AG09319 (cell line): ENCODE measurements at places on chromosomes 12 and 14.

DNA sequence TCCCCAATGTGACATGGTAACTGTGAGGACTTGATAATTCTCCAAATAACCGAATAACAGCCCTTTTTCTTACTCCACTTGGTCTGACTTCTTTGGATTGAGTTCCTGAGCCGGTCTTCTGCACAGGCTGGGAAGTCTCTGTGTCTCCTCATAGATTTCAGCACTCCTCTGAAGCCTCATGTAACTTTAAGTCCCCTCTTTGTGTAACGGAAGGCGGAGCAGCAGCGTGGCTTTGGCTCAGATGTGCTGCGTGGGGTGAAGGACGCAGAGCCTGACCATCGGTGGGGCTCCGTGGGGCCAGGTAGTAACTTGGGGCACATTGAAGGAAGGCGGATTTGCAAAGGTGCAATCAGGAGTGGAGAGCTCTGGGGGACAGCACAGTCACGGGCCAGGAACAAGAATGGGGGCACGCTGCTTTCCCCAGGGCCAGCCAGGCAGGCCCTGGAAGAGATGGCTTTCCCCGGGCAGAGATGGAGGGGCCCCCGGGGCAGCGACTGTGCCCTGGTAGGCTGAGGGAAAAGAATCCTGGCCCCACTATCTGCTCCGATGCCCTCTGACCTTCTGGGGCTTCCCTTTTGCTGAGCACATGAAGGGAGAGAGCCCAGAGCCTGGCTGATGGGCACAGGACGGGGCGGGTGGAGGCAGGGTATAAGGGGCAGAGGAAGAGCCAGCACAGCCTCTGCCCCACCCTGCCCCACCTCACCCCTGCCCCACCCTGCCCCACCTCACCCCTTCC, 56.9 kb downstream of the ADGRD1 start:
- DNase-seq = no peak

GRCh38 chr14:95146079-95146771, 11.1 kb downstream of the DICER1 start:
- DNase-seq = no peak

DNA sequence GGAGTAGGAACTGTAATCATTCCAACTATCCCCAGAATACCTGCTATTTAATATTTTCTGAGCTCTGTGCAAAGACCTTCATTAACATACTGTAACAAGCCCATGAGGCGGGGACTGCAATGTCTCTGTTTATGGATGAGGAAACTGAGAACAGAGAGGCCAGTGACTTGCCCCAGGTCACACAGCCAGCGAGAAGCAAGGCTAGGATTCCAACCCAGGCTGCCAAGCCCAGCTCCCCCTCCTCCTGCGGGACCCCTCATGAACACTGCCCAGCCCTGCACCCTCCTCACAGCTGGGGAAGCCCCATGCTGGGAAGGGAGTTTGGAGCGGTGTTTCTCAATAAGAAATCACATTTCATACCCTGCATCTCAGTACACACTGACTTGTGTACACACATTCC, 10.9 kb downstream of the HVCN1 start:
- DNase-seq = no peak

GRCh38 chr14:57464008-57464730, 29.5 kb downstream of the CCDC198 start:
- DNase-seq = no peak

DNA sequence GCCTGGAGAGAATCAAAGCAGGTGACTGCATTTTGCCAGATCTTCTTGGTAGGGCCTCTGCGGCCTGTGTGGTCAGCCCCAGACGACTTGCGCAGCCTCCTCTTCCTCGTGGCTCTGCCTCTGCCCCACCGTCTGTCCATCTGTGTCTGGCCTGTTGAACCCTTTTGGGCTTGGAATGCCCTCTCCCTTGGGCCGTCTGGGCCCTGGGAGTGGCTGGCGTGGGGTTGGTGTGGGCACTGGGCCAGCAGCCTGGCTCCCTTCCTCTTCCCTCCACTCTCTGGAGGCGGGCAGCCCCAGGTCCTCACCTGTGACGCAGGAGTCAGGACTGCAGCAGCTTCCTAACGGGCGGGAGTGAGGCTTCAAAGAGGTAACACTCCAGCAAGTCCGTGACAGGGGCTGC, 9.7 kb upstream of the CCDC197 start:
- no peak for DNase-seq

DNA sequence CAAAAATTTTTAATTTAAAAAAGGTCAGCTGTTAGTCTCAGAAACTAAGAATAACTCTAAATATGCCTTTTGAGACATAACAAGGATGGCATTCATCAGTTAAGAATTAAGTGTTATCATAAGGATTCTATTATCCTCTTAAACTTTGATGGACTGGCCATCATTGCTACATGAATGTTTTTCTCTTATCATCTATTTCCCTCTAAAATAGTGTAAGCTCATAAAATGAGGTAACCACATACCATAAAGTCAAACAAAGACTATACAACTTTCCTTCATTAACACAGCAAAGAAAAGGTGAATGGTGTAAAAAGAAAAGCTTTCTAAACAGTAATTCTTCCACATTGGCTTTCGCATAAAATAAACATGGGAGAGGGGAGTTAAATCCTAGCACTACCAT, 41.1 kb downstream of the TMTC1 start:
- DNase-seq = no peak

DNA sequence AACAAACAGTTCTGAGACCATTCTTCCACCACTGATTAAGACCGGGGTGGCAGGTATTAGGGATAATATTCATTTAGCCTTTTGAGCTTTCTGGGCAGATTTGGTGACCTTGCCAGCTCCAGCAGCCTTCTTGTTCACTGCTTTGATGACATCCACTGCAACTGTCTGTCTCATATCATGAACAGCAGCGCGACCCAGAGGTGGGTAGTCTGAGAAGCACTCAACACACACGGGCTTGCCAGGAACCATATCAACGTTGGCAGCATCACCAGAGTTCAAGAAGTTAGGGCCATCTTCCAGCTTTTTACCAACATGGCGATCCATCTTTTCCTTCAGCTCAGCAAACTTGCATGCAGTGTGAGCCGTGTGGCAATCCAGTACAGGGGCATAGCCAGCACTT, 16.9 kb downstream of the AEBP2 start:
- DNase-seq = no peak

- no peak for DNase-seq
Observed at GRCh38 chr12:130916241-130916911, 37.3 kb upstream of the ADGRD1 start.

DNA sequence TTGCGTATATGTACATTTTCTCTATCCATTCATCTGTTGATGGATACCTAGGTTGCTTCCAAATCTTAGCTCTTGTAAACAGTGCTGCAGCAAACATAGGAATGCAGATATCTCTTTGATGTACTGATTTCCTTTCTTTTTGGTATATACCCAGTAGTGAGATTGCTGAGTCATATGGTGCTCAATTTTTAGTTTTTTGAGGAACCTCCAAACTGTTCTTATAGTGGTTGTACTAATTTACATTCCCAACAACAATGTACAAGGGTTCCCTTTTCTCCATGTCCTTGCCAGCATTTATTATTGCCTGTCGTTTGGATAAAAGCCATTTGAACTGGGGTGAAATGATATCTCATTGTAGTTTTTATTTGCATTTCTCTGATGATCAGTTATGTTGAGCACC, 44.3 kb downstream of the PELI2 start:
- DNase-seq = no peak

- no peak for DNase-seq
Observed at GRCh38 chr12:25550186-25550585, 2.9 kb downstream of the LMNTD1 start.

GRCh38 chr12:52659951-52660350, 7.9 kb upstream of the KRT2 start:
- no peak for DNase-seq

DNA sequence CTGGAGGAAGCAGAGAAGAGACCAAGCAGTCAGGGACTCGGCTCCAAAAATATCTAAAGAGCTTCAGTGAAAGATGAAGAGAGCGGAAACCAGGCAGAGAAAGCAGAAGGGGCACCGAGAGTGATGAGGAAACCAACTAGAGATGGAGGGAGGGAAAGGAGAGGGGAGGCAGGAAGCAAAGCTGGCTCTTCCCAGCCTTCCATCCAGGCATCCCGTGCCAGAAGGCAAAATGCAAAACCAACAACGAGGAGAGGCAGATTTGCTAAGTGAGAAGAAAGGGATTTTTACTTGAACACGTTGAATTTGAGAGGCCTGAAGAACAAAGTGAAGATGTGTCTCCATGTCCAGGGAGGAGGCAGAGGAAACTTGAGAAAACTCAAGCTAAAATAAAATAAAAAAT, 90.1 kb downstream of the NUAK1 start:
- DNase-seq = no peak

DNA sequence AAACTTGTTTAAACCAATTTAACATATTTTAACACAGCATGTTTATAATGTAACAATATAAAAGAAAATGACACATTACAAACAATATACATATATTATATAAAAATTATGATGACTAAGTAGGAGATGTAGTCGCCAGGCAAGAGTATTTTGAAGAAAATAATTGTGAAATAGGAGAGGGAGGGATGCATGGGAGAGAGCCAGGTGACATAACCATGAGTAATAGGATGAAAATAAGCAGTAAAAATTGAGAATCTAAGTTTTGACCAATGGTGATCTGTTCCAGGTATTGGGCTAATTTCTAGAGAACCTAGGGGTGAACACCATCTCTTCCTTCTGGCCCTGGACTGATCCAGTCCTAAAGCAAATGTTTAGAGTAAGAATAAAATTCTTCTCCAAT, 315.2 kb upstream of the G2E3 start:
- no peak for DNase-seq

- no peak for DNase-seq
Observed at GRCh38 chr12:30191696-30192455, 408.1 kb upstream of the TMTC1 start.

DNA sequence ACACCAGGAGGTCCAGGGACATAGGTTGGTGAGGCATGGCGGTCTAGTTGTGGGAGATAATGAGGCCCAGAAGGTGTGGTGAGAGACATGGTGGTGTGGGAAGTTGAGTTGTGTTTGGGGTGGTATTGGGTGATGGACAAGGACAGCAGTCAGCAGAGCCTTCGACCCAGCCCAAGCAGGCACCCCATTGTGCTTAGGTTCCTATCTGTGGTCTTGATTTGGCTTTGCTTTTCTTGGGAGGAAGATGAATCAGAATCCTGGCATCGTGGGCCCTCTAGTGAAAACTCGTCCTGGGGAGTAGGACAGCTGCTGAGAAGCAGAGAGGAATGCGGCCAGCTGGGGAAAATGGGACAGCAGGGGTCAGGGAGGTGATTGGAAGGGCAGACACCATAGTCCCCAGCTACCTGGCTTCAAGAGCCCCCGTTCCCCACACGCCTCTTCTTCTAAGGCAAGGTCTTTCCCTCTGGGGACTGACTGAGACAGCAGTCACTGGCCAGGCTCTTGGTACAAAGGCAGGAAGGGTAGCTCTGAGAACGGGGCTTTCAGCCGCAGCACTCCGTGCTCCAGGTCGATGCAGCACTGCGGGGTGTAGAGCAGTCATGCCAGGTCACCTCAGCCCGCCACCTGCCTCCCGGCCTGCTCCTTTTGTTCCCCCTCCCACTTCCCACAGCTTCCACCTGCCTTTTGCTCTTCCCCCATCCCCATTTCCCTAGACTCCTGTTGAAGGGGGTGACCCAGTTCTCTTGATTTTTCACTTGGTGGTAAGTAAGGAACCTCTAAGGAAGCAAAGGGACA, 7.9 kb downstream of the NRIP2 start:
- no peak for DNase-seq

DNA sequence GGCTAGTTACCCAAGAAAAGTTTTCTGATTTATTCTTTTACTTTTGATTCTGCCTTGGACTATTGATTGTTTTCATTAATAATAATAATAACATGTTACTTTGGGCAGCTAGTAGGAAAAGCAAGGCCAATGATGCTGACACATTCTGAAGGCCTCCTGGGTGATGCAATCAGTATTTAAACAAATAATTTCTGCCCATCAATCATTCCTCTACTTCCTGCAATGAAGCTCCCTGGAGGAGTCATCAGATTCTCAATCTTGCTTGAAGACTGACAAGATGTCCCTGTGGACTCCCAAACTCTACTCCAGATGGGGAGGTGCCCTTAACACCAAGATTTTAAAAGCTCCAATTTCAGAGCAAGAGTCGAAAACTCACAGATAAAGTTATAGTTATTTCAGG, at the start of gene SPX:
Gene SPX (plus strand): TSS at position 244 of the 400 bp plus-strand sequence. CDS start 177 bp downstream, outside the sequence.
- no peak for DNase-seq

GRCh38 chr12:108122644-108123043, 6.4 kb upstream of the WSCD2 start:
- no peak for DNase-seq

DNA sequence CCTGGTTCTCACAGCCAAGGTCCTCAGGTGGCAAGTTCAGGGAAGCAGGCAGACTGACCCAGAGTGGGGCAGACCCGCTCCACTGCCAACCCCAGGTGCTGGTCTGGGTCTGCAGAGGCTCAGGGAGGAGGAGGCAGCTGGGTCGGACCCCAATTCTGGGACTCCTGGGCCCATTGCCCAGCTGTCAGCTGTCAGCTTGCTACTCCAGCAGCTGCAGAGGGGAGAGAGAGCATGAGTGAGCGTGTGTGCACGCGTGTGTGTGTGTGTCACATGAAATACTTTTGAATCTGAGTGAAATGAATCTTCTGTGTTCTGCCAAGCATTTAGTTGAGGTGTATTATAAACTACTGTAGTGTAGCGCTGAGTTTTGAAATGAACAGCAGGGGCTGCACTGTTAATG, 30.8 kb downstream of the XRCC3 start:
- no peak for DNase-seq

- DNase-seq = no peak
Observed at GRCh38 chr12:42402821-42403411, 76.9 kb downstream of the PPHLN1 start.

- DNase-seq = no peak
Observed at GRCh38 chr12:24903329-24904088, 45.4 kb downstream of the BCAT1 start.

DNA sequence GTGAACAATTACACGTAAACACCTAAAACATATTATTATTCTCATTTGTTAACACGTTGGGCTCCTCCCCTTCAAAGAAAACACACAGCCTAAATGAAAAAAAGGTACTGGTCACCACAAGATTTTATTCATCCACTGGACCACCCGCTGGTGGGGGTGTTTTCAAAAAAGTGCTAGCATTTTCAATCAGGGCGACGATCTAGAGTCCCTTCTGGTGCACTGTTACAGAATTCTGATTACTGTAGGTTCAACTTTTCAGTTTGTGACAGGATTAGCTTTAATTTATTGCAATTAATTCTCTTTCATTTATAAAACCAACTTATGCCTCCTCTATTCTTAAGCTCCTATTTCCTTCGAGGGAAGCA, 443 bp downstream of the MAGOHB start:
- no peak for DNase-seq

DNA sequence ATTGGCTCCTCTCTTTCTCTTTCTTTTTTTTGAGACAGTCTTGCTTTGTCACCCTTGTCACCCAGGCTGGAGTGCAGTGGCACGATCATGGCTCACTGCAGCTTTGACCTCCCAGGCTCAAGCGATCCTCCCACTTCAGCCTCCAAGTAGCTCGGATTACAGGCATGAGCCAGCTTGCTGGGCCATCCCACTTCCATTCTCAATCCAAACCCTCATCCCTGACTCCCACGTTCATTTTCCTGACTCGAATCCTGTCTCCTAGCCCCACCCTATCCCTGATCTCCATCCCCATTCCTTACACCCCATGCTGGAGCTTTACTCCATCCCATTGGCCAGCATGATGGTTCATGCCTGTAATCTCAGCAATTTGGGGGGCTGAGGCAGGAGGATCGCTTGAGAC, 7.8 kb downstream of the SPRYD4 start:
- DNase-seq = no peak

- DNase-seq = no peak
Observed at GRCh38 chr12:113461666-113462065, 10.0 kb downstream of the LHX5 start.

GRCh38 chr14:88098163-88098562, 93.2 kb downstream of the GPR65 start:
- DNase-seq = no peak

GRCh38 chr14:64706593-64707193, 2.5 kb downstream of the PLEKHG3 start:
- no peak for DNase-seq
